ENCODE measurements at places on chromosomes 3 and 15. TPM values are rescaled to one million over a fixed set of nuclear protein-coding genes. Genes with fewer than 3 reads are reported as not detected.

DNA sequence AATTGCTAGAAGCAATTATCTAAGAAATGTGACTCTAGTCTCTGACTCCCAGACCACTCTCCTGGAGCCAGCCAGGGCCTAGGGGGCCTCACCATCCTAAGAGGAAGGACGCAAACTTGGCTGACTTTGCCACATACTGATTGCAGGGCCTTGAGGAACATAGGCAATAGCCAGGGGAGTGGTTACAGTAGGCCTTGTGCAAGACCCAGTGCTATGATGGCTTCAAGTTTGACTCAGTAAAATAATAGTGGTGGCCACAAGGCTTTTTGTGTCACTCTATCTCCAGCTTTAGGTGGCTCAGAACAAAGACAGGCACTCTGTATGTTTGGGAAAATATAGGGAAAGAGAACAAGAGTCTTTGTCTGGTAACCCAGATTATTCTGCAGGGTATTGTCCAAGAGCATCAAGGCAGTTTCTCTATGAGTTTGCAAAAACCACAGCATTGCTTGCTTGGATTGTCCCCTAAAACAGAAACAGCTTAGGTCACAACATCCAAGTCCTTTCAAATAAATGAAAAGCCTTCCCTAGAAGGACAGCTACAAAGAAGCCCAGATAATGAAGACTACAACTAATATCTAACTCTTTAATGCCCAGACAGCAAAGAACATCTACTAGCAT lies 631.5 kb downstream of the PYDC2 start:
- no peak for DNase-seq

Gene CSPG4
- 26.9 TPM for total RNA-seq

Gene UBR1
- total RNA-seq, result 28.2 TPM

DNA sequence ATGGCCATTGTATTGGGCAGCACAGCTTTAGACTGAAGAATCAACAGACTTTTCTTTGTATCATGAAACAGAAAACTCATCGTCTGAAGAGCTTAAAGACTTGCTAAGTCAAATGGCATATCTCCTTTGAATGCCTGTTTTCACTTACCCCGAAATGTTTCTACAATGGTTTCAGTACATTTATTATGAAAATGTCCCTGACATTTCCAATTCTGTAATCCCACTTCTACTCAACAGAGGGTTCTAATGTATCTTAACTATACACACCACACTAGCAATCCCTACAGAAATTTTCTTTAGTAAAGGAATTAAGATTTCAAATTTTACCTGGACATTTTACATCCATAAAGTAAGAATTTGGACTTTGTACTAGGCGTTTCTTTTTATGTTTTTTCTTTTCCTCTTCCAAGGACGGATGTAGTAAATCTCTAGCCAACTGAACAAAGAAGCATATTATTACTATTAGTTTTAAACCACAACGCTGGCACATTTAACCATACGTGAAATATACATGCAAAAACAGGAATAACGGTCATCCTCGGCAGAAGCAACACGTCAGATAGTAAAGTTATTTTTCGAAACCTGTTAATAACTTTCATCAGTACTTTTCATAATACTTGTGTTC lies 1.1 kb downstream of the RPS27L start:
- no peak for DNase-seq

GRCh38 chr3:172219750-172220149 lies 180.4 kb downstream of the FNDC3B start:
- DNase-seq, result no peak

Gene NR1I2
- total RNA-seq, result not detected

DNA sequence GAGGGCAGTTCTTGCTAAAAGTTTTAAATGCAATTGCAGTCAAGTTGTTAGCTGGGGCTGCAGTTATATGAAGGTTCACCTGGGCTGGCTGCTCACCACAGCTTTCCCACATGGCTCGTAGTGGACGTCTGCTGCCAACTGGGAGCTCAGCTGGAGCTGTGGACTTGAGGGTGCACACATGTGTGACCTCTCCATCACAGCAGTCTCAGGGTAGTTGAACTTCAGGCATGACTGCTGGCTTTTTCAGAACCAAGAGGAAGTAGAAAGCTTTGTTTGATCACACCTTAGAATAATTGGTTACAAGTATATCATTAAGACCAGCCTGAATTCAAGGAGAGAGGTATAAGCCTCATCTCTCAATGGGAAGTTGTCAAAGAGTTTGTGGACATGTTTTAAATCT lies 74.1 kb downstream of the CHL1 start:
- no peak for DNase-seq

DNA sequence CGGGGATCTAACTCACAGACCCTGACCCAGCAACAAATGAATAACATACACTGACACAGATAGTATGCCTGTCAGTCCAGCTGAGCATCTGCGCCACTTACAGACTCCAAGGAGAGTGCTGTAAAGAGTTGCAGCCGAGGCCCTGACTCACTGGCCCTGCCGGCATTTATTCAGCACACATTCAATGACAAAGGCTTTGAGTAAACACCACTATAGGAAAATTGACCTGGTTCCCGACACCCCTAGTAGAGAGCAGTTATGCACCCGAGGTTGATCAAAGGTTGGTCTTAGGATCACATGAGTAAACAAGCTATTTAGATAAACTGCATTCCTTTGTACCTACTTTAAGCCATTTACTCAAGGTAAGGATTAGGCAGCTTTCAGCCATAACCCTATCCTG lies 22.7 kb downstream of the LARS2 start:
- no peak for DNase-seq

Gene SLC24A5
- not detected for total RNA-seq

Gene ROBO2
- total RNA-seq, result 1.5 TPM

- DNase-seq, result peak; percentile 49
Measured at GRCh38 chr3:177968891-177969290, 567.3 kb upstream of the KCNMB2 start.

Gene HRG
- total RNA-seq, result not detected

GRCh38 chr15:89132611-89133507 lies 44.6 kb downstream of the ABHD2 start:
- DNase-seq, result no peak

DNA sequence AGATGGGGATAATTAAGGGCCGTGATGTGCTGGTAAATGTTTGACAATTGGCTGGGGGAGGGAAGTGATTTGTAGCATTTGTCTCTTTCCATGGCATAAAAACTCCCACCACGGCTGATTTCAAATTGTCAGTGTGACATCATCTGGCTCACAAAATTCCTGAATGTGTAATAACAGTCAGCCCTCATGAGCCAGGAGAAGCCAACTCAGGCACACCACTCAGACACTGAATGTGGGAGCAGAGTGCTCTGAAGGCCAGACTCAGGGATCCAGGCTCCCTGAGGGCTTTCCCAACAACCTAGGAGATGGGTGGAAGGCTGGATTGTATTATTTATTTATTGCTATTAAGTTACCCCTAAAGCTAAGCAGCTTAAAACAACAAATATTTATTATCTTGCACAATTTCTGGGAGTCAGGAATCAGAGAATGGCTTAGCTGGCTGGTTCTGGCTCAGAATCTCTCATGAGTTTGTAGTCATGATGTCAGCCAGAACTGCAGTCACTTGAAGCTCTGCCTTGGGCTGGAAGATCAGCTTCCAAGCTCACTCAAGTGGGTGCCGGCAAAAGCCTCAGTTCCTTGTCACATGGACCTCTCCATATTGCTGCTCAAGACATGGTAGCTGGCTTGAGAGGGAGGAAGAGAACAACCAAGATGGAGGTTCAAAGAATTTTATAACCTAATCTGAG lies 6.5 kb upstream of the CPEB1 start:
- no peak for DNase-seq

Gene TMEM115
- 48.7 TPM for total RNA-seq

GRCh38 chr15:70067011-70067410 lies 30.7 kb downstream of the TLE3 start:
- no peak for DNase-seq

Gene C3orf22
- not detected for total RNA-seq

GRCh38 chr3:129888771-129889170 lies 4.7 kb downstream of the TMCC1 start:
- peak; percentile 96 for DNase-seq

DNA sequence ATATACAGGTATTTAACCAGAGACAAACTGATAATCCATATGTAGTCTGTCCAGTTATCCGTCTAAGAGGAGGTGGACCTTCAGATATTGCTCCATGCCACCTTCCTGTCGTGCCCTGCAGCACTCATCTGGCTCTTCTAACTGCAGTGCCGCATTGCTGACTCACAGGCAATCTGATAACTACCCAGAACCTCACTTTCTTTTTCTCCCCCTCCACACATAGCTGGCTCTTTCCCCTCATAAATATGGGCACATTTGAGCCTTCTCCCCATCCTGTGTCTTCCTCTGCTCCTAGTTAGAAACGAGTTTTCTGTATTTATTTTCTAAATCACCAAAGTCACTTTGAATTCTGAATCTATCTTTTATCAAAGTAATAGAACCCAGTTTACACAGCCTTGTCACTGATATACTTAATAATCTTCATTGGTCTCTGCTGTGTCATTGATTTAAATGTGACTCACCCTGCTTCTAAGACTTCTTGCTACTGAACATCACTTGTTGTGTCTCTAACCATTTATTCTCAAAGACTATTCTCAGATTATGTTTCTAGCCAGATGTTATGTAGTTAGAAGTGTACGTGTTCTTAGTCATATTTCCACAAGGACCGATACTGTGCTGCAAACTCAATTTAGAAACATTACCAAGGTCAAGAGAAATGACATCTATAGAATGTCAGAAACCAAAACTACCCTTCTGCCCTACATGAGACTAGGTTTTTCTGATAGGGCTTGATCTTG lies 17.4 kb upstream of the KCNMB2 start:
- DNase-seq, result peak; percentile 29

GRCh38 chr3:155325263-155325835 lies 31.9 kb upstream of the STRIT1 start:
- peak; percentile 18 for DNase-seq

Gene CHRFAM7A
- 1.8 TPM for total RNA-seq

Gene SPTBN5
- 5.3 TPM for total RNA-seq

Data from astrocyte (in vitro differentiated cells and primary cell).